ENCODE measurements at places on chromosomes 2 and 18.
A peak's percentile ranks its signal among the peaks of the same experiment; 100 is the strongest.

DNA sequence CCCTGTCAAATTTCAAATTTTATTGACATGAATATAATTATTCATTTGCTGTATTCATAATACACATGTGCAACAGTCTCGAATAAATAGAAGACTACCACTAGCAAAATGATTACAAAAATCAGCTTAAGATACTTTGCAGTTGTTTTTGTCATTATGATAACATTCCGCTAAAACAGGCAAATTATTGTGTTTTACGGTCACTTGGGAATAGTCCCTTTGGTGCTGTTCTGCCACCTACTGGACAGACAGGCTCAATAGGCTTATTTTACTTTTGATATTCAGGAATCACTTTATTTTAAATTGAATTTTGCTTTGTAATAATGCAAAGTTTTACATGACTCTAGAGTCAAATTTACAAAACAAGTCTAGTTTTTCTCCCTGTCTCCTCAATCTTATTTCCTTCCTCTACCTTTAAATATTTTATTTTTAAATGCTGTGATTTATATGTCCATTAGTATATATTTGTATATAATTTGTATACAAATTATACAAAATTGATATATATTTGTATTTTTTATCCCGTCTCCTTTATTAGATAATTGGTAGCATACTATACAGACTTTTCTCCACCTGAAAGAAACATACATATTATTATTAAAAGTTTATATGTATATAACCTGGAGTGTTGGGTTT lies 456.3 kb downstream of the DLGAP1 start:
- DNase-seq = peak; percentile 18

GRCh38 chr2:168185583-168186274 lies 61.7 kb downstream of the STK39 start:
- DNase-seq = no peak

DNA sequence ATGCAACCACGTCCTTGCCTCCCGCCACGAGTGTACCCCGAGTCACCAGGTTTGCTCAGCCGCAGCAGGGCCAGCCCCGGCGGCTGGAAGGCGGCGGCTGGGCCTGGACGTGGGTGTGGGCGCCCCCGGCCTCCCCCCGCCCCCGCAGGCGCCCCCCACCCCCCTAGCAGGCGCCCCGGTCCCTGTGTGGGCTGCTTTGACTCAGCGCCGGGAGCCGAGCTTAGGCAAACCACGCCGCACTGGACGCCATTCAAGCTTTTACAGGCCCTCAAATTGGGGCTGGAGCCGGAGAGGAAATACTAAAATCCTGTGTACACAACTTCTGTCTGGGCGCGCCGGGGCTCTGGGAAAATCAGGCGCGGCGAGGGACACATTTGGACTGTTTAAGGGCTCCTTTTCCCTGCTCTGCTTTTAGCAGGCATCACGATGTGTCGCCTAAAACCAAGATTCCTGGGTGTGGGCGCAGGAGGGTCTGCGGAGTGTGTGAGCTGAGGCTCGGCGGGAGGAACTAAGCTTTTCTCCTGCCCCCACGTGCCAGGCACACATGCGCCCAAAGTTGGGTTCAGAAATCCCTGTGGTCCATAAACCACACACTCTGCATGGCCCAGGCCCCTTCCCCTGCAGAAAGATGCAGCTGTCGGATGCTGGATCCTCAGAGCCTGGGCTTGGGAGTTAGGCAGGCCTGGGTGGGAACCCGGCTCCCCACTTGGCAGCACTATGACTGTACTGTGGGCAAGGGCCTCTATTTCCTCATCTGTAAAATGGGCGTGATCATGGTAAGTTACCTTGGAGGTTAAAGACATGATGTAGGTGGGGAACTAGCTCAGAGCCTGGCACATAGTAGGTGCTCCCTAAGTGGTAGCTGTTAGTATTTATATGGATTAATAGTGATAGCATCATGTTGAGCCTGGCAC lies 57.6 kb downstream of the ATOH8 start:
- no peak for DNase-seq

- no peak for DNase-seq
Measured at GRCh38 chr2:96256611-96257113, 9.1 kb downstream of the TMEM127 start.

- no peak for DNase-seq
Measured at GRCh38 chr2:232299927-232300674, 78.5 kb upstream of the ALPP start.

All from endothelial cell (in vitro differentiated cells).